ENCODE measurements at places on chromosomes 2 and 18. TPM values are rescaled to one million over a fixed set of nuclear protein-coding genes. Genes with fewer than 3 reads are reported as not detected.

Gene ST8SIA3
- not detected for total RNA-seq

DNA sequence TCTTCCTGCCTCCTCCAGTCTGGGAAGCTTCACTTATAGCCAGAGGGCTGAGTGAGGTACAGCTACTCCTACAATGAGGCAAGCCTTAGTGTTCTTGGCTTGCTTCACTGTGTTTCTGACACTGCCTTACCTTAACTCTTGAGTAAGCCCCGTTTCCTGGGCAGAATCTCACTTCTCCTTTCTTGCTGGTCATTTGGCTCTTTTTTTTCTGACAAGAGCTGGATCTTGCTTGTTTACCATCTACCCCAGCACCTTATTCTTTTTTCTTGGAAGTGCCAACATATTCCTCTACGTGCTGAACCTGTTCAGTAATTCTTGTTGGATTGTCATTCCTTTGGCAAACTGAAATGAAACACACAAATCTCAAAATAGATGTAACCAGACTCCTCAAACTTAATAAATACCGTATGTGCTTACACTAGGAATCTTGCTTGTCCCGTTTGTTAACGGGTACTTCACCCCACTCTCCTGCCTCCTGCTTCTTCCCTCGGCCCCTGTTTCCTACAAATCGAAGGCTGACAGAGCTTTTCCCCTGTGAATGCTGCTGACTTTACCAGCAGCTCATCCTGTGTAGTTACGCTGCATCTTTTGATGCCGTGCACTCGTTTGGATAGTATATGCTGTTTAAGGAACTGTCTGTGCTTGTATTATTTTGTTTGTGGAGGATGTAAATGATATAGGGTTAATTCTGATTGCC, 132.2 kb downstream of the FMNL2 start:
- H3K27me3 ChIP-seq = no peaks in the 10 kb centered on the region
- peak overlapping the region; percentile 84 for H3K27ac ChIP-seq
- H3K4me3 ChIP-seq = peak overlapping the region; percentile 36
- DNase-seq = no peak
- H3K4me1 ChIP-seq = peaks cover 57% of the 10 kb centered on the region

Gene SPDYA
- total RNA-seq = 1.2 TPM

Gene MLPH
- total RNA-seq = 22.5 TPM

DNA sequence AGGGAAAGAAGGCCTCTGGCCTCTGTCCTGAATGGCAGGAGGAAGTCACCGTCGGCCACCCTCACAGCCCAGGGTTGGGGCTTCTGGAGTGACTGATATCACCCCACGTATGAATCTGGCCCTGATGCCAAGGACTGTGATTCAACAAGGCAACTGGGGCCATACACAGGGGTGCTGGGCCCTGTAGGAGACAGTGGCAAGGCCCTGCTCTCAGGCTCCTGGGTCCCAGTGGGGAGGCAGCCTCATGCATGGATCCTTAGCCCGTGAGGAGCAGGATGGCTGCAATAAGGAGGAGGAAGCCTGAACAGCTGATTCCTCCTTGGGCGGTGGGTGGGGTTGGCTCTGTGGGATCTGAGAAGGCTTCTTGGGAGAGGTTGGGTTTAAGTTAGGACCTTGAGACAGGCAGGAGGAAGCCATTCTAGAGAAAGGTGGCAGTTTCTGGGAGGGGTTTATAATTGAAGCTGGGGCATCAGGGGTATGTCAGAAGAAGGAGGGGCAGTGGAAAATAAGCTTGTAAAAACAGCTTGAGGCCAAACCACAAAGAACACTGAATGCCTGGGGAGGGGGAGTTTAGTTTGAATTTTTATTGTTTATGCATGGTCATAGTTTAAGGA, 42.8 kb upstream of the LAPTM4A start:
- peaks cover 64% of the 10 kb centered on the region for H3K4me1 ChIP-seq
- peak overlapping the region; percentile 97 for H3K27ac ChIP-seq
- no peaks in the 10 kb centered on the region for H3K36me3 ChIP-seq
- no peaks in the 10 kb centered on the region for H3K27me3 ChIP-seq

Gene SLC9A4
- total RNA-seq = not detected

DNA sequence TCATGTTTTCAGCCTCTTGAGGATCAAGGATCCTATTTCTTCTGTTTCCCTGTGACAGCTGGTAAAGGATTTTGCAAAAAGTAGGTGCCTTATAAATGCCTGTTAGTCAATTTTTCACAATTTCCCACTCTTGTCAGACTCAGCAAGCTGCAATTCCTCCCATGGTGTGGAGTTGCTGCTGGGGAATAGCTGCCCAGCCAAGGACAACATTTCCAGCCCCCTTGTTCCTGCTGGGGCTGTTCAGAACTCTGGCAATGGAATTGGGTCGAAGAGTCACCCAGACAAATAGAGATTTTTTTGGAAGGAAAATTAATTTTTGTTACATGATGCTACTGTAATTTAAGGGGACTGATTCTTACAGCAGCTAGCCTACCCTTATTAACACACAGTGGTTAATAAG, 43.7 kb downstream of the FSHR start:
- no peak for DNase-seq
- no peaks in the 10 kb centered on the region for H3K4me1 ChIP-seq
- no peak overlapping the region for H3K27ac ChIP-seq
- H3K36me3 ChIP-seq = no peaks in the 10 kb centered on the region
- H3K27me3 ChIP-seq = no peaks in the 10 kb centered on the region

Gene NR4A2
- 1.8 TPM for total RNA-seq

GRCh38 chr2:186751790-186752189, 57.9 kb downstream of the FAM171B start:
- no peaks in the 10 kb centered on the region for H3K27me3 ChIP-seq
- peaks cover 19% of the 10 kb centered on the region for H3K36me3 ChIP-seq
- H3K27ac ChIP-seq = no peak overlapping the region
- no peak for DNase-seq
- peaks cover 14% of the 10 kb centered on the region for H3K4me1 ChIP-seq
- H3K4me3 ChIP-seq = no peak overlapping the region

GRCh38 chr18:34918856-34919255, 122.4 kb upstream of the MAPRE2 start:
- peaks cover 3% of the 10 kb centered on the region for H3K36me3 ChIP-seq
- no peak overlapping the region for H3K4me3 ChIP-seq
- no peak for DNase-seq
- no peak overlapping the region for H3K27ac ChIP-seq
- peaks cover 27% of the 10 kb centered on the region for H3K4me1 ChIP-seq

Gene CDK5R2
- total RNA-seq = not detected

Gene SERPINB12
- not detected for total RNA-seq

GRCh38 chr2:47404356-47404755, 1.4 kb downstream of the MSH2 start:
- H3K36me3 ChIP-seq = peaks cover 13% of the 10 kb centered on the region
- no peak overlapping the region for H3K27ac ChIP-seq
- peak overlapping the region; percentile 98 for H3K4me3 ChIP-seq
- H3K4me1 ChIP-seq = peaks cover 23% of the 10 kb centered on the region
- H3K27me3 ChIP-seq = no peaks in the 10 kb centered on the region

DNA sequence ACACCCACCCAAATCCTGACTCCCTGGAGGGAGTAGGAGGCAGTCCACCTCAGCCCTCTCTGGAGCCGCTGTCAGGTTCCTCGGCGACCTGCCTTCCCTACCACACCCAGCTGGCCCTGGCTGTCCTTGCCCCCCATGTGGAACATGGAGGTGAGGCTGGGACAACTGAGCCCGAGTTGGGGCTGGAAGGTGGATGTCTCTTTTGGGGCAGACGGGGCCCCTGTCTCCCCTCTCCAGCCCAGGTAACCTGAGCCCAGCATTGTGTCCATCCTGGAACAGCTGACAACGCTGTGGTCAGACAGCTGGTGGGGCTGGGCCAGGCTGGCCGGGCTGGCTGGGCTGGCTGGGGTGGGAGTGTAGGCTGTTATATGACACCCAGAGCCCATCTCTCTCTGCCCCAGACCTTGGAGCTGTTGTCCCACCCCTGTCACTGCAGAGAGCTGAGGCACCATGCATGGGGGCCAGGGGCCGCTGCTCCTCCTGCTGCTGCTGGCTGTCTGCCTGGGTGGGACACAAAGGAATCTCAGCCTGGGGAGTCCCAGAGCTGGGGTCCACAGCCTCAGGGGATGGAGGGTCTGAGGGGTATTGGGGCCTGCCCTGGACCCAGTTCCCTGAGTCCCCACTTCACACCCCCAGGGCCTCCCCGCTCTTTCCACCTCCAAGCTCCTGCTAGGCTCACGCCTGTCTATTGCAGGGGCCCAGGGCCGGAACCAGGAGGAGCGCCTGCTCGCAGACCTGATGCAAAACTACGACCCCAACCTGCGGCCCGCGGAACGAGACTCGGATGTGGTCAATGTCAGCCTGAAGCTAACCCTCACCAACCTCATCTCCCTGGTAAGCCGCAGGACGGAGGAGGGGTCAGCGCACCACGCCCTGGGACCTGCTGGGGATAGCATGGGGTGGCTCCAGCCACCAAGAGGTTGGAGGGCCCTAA, at the start of gene CHRNG:
CHRNG (plus strand) TSS at position 395 of the 934 bp plus-strand sequence; CDS start at position 451, 56 bp downstream.
- H3K27ac ChIP-seq = no peak within 1 kb of the TSS
- peaks cover 2% of the 10 kb centered on the region for H3K4me1 ChIP-seq
- no peak within 1 kb of the TSS for H3K4me3 ChIP-seq
- H3K27me3 ChIP-seq = no peaks in the 10 kb centered on the region

Gene MROH2A
- total RNA-seq = not detected

GRCh38 chr2:235552671-235553070, 58.8 kb downstream of the AGAP1 start:
- no peaks in the 10 kb centered on the region for H3K27me3 ChIP-seq
- no peak for DNase-seq
- no peak overlapping the region for H3K4me3 ChIP-seq
- H3K4me1 ChIP-seq = peaks cover 23% of the 10 kb centered on the region

- H3K4me1 ChIP-seq = peaks cover 6% of the 10 kb centered on the region
- no peak for DNase-seq
- no peak overlapping the region for H3K27ac ChIP-seq
- no peak overlapping the region for H3K4me3 ChIP-seq
Observed at GRCh38 chr18:10386956-10387355, 67.5 kb upstream of the APCDD1 start.

GRCh38 chr18:498931-499775, 1.3 kb downstream of the COLEC12 start:
- no peaks in the 10 kb centered on the region for H3K36me3 ChIP-seq
- H3K4me1 ChIP-seq = peaks cover 39% of the 10 kb centered on the region
- peak overlapping the region; percentile 94 for H3K4me3 ChIP-seq
- no peak for DNase-seq
- H3K27me3 ChIP-seq = no peaks in the 10 kb centered on the region

Gene TTN
- not detected for total RNA-seq

- H3K27me3 ChIP-seq = no peaks in the 10 kb centered on the region
- no peak for DNase-seq
- no peak overlapping the region for H3K27ac ChIP-seq
- peaks cover 7% of the 10 kb centered on the region for H3K4me1 ChIP-seq
- no peaks in the 10 kb centered on the region for H3K36me3 ChIP-seq
Observed at GRCh38 chr2:68771211-68771751, 36.7 kb downstream of the ARHGAP25 start.

- H3K27ac ChIP-seq = peak overlapping the region; percentile 80
- H3K36me3 ChIP-seq = no peaks in the 10 kb centered on the region
- peaks cover 32% of the 10 kb centered on the region for H3K4me1 ChIP-seq
Observed at GRCh38 chr2:85413592-85414420, 3.6 kb upstream of the CAPG start.

DNA sequence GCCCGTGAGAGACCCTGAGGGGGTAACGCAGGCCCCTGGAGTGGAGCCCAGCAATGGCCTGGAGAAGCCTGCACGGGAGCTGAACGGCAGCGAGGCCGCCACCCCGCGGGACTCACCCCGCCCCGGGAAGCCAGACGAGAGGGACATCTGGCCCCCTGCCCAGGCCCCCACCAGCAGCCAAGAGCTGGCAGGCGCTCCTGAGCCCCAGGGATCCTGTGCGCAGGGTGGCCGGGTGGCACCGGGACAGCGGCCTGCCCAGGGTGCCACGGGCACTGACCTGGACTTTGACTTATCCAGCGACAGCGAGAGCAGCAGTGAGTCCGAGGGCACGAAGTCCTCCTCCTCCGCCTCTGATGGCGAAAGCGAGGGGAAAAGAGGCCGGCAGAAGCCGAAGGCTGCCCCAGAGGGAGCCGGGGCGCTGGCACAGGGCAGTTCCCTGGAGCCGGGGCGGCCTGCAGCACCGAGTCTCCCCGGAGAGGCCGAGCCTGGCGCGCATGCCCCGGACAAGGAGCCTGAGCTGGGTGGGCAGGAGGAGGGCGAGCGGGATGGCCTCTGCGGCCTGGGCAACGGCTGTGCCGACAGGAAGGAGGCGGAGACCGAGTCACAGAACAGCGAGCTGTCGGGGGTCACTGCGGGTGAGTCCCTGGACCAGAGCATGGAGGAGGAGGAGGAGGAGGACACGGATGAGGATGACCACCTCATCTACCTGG, 35.1 kb downstream of the CTDP1 start:
- H3K27me3 ChIP-seq = no peaks in the 10 kb centered on the region
- H3K4me1 ChIP-seq = no peaks in the 10 kb centered on the region
- H3K36me3 ChIP-seq = peaks cover 32% of the 10 kb centered on the region
- H3K4me3 ChIP-seq = no peak overlapping the region

DNA sequence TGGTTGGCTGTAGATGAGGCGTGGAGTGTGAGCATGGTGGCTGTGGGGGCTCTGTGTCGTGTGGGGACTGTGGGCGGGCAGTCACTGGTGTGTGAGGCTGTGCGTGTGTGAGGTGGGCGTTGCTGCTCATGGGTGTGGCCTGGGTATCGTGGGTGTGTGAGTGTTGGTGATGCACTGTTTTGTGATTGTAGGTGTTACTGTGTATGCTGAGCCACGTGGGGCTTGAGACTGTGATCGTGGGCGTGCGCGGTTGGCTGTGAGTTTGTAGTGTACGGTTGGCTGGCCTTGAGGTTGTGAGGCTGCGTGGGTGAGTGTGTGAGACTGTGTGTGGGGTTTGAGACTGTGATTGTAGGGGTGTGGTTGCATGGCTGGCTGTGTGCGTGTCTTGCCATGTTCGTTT, 8.5 kb downstream of the INHBB start:
- H3K4me3 ChIP-seq = no peak overlapping the region
- no peak overlapping the region for H3K27ac ChIP-seq
- H3K27me3 ChIP-seq = peaks cover 62% of the 10 kb centered on the region
- H3K4me1 ChIP-seq = no peaks in the 10 kb centered on the region
- no peaks in the 10 kb centered on the region for H3K36me3 ChIP-seq

DNA sequence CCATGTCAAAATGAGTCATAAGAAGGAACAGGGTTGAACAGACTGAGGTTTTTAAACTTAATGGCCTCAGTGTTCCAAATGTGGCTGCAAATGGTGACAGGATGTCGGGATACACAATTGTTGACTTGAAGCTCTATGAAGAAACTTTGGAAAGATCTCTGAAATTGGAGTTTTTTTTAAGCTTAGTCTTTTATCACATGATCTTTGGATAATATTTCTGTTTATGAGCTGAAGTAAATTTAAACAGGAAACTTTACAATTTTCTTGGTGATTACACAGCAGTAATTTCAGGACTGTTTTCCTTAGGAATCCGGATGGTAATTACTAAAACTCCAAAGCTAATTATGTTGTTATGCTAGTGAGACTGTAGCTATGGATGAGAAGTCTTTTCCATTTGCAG, 199.1 kb upstream of the NRXN1 start:
- no peaks in the 10 kb centered on the region for H3K36me3 ChIP-seq
- H3K27ac ChIP-seq = no peak overlapping the region

Gene COL4A4
- total RNA-seq = 2.0 TPM

Gene COX7A2L
- 103 TPM for total RNA-seq

DNA sequence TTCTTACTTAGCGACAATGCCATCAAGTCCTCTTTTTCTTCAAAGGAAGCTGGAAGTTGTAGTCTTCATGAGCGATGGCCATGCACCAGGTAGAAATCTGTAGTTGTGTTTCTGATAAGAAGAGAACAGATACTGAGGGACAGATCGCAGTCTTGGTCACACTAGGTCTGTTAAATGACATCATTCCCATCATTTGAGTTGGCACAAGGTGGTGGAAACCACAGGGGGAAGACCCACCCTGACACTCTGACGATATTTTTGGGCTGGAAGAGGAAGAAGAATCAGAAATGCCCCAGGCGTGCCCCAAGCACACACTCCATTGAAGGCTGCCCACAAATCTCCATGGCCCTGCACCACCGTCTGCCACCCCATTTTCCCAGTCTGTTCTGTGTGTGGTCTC, 89.0 kb upstream of the BOD1L2 start:
- no peaks in the 10 kb centered on the region for H3K36me3 ChIP-seq
- no peaks in the 10 kb centered on the region for H3K4me1 ChIP-seq
- no peak overlapping the region for H3K27ac ChIP-seq
- peaks cover 14% of the 10 kb centered on the region for H3K27me3 ChIP-seq

Measured in osteocyte (in vitro differentiated cells).